ENCODE measurements at places on chromosomes 4 and X.

DNA sequence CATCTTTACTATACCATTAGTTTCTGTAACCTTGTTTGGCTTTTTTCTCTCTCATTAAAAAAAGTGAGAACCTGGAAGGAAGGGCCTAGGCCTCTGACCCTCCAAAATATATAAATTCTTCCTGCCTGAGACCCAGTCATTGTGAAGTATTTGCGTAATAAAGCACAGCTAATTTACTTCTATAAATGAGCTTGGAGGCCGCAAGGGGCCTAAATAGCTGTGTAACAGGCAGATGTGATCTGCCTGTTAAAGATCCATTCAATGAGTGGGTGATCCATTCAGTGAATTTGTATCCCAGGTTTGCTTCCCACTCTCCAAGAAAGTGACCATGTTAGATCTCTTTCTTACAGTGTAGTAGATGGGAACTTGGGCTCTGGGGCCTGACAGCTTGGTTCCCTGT, 595 bp upstream of the PYURF start:
- DNase-seq: peak; percentile 22

GRCh38 chrX:16979226-16979625, 32.8 kb downstream of the REPS2 start:
- peak; percentile 28 for DNase-seq

GRCh38 chr4:173529477-173530325, at the start of gene HAND2:
TSS of gene HAND2 (minus strand) at chr4:173530229. CDS start at chr4:173529289, 940 bp downstream.
- no peak for DNase-seq

GRCh38 chrX:150692831-150693724, at the start of gene MTMR1:
TSS of gene MTMR1 (plus strand) at chrX:150693396. CDS start at chrX:150693531, 135 bp downstream.
- no peak for DNase-seq

- DNase-seq: no peak
Measured at GRCh38 chr4:37246891-37247290, 2.3 kb downstream of the NWD2 start.

GRCh38 chr4:182556580-182556979, 313.4 kb downstream of the TENM3 start:
- DNase-seq: no peak

GRCh38 chr4:20178902-20179576, 72.7 kb upstream of the SLIT2 start:
- DNase-seq: no peak

GRCh38 chr4:88166608-88167007, 8.2 kb upstream of the ABCG2 start:
- DNase-seq: no peak

- DNase-seq: no peak
Measured at GRCh38 chrX:123873956-123874355, 14.1 kb downstream of the XIAP start.

DNA sequence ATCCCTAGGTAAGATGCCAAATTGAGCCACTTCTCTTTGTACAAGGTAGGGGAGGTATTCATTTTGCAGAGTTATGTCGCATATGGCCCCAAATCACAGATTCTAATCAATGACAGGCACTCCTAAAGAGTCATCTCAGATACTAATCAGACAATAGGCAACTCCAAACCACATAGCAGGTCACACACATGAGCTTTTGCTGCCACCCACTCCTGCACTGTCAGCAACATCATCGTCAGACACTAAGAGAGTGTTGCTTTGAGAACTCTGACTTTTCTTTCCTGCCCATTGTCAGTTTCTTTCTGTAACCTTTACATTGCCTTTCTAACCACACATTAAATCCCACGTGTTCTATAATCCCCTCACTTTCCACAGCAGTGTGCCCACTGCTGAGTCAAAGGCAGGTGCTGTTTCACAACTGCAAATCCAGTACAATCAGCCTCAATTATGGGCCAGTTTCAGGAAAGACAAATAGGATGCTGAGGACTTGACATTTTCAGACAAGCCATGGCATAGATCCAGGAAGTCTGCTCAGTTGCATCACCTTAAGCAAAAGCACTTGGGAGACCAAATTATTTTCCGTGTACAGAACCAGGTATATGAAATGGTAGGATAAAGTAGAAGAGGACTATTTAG, 23.5 kb downstream of the TMEM31 start:
- DNase-seq: no peak

- DNase-seq: no peak
Measured at GRCh38 chrX:24131476-24131875, 18.1 kb upstream of the ZFX start.

- DNase-seq: peak; percentile 69
Measured at GRCh38 chrX:10156199-10157031, at the start of gene CLCN4. TSS of gene CLCN4 (plus strand) at chrX:10156975. CDS start at chrX:10185033, 28,058 bp downstream.

DNA sequence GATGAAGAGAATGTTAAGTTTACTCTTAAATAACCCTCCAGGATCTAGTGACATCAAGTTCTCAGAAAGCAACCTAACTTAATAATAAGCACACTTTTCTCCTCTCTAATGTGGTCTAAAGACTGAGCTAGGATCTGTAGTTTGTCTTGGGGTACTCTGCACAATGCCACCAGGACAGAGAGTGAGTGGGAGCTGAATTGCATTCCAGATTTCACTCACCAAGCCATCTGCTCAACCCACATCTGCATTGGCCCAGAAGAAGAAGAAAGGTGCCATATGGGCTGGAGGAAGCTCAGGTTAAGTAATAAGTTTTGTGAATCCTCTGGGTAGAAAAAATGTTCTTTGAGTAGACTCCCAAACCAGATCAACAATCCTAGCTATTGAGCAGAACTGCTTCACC, 384.6 kb downstream of the PPP3CA start:
- no peak for DNase-seq

DNA sequence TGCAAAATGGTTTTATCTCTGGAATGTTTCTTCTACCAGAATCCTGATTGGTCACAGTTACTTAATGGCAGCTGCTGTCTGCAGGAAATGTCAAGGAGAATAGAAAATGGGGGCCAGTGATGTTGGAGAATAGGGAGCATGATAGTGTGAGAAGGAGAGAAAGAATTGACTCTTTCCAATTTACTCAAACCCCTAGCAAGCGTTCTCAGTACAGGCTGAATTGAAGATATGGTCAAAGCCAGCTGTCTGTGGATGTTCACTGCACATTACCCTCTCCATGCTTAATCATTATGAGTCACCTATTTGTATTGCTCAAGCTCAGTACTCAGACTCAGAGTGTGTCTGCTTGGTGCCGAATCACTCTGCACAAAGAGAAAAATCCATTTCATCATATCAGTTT, 57.8 kb upstream of the FAM47B start:
- no peak for DNase-seq

DNA sequence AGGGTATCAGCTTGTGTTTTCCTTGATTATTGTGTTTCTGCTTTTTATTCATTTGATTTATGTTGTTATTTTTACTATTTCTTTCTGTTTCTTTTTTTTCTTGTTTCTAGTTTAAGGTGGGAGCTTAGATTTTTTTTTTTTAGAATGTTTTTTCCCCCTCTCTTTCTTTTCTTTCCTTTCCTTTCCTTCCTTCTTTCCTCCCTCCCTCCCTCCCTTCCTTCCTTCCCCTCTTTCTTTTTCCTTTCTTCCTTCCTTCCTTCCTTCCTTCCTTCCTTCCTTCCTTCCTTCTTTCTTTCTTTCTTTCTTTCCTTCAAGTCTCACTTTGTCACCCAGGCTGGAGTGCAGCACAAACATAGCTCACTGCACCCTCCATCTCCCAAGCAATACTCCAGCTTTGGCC, 31.4 kb upstream of the PRDM8 start:
- DNase-seq: no peak

DNA sequence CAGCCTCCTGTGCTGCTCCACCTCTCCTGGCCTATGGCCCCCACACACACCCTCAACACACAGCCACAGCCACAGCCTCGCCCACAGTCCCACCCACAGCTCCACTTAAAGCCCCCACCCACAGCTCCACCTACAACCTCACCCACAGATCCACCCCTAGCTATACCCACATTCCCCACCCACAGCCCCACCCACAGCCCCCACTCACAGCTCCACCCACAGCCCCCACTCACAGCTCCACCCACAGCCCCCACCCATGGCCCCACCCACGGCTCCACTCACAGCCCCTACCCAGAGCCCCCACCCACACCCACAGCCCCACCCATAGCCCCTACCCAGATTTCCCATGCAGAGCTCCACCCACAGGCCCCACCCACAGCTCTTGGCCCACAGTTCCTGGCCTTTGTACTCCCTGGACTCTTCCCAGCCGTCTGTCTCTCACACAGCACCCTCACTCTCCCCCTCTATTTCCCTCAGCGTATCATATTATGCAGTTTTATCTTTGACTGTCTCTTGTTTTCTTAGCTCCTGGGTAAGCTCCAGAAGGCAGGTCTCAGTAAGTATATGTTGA, 322.5 kb downstream of the EVC2 start:
- DNase-seq: no peak

GRCh38 chrX:153214934-153215333, 35.9 kb downstream of the MAGEA1 start:
- DNase-seq: no peak

- no peak for DNase-seq
Measured at GRCh38 chr4:184102488-184102887, 115.2 kb downstream of the ENPP6 start.

GRCh38 chrX:42530027-42530426, 247.9 kb downstream of the PPP1R2C start:
- no peak for DNase-seq

DNA sequence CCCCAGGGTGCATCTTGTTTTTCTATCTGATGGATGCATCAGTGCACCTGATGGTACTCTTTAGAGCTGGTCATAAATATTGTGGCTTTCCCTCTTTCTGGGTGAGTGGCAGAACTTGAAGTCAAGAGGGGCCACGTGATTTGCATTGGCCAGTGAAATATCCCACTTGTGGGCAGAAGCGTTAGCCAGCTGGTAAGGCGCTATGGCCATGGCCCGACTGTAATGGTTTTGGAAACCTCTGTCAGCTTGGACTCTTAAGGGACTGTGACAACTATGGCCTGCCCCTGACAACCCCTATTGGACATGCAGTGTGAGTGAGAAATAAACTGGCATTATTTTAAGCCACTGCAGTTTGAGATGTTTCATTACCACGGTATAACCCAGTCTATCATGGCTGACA, 72.8 kb downstream of the SEL1L3 start:
- no peak for DNase-seq

GRCh38 chrX:124346117-124346876, at the start of gene SH2D1A:
TSS of gene SH2D1A (plus strand) at chrX:124346563. CDS start at chrX:124346643, 80 bp downstream.
- DNase-seq: no peak

- DNase-seq: peak; percentile 75
Measured at GRCh38 chrX:129637217-129638109, 17.3 kb downstream of the APLN start.

GRCh38 chr4:40423735-40424134, 88.6 kb downstream of the CHRNA9 start:
- DNase-seq: no peak

DNA sequence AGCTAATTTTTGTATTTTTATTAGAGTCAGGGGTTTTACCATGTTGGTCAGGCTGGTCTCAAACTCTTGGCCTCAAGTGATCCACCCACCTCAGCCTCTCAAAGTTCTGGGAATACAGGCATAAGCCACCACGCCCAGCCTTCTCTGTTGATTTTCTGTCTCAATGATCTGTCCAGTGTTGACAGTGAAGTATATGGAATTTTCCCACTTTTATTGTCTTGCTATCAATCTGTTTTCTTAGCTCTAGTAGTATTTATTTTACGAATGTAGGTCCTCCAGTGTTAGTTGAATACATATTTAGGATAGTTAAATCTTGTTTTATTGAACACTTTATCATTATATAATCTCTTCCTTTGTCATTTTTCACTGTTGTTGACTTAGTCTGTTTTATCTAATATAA, 1603.9 kb downstream of the ADGRL3 start:
- no peak for DNase-seq

DNA sequence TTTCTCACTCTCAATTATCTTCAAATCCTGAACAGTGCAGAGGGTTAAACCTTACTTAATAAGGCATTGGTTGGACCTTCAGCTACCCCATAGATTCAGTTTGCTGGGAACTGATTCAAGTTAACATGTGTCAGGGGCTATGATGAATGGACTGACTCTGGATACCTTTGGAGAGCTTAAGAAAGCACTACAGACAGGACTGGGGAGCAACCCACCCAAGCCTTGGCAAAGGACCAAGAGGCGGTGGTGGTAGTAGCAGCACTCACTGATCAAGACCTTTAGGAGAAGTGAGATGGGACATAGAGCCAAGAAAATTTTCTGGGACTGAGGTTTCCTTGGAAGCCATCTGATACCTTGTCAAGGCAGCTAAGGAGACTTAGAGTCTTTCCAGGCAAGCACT, 43.0 kb upstream of the TAPT1 start:
- no peak for DNase-seq

DNA sequence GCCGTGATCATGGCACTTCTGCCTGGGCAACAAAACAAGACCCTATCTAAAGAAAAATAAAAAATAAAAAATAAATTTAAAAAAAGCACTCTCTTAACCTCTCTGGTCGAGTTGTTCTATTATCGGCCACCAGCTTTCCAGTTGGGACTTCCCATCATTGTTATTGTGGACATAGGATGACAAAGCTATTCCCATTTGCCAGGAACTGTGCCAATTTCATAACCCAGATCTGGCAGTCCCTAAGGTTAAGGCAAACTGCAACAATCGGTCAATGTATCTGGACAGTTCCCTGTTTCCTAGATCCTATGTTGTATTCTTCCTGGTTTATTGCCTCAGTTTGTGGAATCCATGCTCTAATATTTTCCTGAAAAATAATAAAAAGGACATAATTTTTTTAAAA, 17.8 kb upstream of the ANXA5 start:
- no peak for DNase-seq

DNA sequence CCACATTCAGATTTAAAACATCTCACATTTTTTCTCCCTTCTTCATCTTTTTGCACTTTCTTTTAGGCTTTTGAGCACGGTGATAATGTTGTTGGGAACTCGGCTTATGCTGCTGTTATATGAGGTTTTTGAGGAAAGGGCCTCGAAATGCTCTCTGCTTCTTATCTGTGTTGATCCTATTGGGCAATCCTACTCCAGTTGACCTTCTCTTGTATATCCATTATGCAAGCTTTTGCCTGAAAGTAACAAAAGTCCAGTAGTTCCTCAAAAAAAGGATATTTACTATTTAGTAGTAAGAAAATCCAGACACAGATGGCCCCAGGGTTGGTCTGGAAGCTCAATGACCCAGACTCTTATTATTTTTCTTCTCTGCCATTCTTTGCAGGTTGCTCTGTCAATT, 57.7 kb upstream of the SPANXB1 start:
- no peak for DNase-seq

GRCh38 chr4:89152972-89153371, 41.6 kb downstream of the TIGD2 start:
- no peak for DNase-seq

DNA sequence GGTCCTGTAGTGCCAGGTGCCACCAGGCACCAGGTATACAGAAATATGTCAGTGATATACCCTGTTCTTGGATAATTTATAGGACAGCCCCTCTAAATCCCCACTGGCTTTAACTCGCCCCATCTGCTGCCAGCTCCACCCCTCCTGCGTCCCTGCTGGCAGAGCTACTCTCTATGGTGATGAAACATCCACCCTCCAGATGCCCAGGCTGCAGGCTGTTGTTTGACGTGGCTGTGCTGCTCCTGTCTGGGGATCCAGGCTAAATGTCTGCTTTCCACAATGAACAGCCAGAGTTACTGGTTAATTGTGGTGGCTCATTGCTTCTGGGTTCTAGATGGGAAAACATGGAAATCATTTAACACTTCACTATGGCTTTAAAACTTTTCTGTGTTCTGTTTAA, 12.9 kb downstream of the NHSL2 start:
- DNase-seq: no peak
